ENCODE measurements at places on chromosomes 5 and 9.
A peak's percentile ranks its signal among the peaks of the same experiment; 100 is the strongest.

DNA sequence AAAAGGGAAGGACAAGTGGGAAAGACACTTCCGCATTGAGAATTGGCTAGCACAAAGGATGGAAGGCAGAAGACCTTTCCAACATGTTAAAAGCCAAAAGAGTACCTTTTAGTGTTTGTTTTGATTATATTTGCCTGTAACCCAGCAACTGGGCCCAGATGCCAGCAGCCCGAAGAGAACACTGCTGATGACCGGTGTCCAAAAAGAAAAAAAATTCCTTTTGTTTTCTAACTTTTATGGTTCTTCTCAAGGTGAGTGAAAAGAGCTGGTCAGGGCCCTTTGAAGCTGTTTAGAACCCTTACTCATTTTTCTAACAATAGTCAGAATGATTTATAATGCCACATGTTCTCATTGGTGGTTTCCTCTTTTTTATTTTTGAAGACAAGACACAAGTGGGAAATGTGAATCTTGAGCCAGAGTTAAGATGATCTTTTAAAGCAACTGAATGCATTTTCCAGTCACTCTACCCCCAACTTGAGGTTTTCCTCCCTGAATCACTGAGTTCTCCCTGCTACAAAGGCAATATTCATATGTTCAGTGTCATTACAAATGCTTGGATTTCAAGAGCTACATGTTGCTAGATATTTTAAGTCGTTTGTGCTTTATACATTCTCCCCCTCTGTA lies 32.3 kb upstream of the ZNF462 start:
- DNase-seq, result peak; percentile 52

DNA sequence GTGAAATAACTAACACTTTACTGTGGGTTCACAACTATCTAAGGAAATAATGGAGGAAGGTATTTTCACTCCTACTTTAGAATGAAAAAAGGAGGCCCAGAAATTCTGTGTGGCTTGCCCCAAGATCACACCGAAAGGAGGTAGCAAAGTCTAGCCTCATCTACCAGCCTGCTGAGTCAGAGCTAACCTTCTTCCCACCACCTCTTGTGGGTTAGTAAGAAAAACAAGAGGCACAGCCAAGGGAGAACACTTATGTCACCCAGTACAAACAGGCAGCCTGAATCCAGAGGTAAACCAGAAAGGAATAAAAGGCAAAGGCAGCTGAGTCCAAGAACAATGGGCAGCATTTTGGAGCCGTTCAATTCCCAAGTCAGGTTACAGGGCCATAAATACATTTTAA lies 91.9 kb upstream of the RASEF start:
- peak; percentile 91 for DNase-seq

DNA sequence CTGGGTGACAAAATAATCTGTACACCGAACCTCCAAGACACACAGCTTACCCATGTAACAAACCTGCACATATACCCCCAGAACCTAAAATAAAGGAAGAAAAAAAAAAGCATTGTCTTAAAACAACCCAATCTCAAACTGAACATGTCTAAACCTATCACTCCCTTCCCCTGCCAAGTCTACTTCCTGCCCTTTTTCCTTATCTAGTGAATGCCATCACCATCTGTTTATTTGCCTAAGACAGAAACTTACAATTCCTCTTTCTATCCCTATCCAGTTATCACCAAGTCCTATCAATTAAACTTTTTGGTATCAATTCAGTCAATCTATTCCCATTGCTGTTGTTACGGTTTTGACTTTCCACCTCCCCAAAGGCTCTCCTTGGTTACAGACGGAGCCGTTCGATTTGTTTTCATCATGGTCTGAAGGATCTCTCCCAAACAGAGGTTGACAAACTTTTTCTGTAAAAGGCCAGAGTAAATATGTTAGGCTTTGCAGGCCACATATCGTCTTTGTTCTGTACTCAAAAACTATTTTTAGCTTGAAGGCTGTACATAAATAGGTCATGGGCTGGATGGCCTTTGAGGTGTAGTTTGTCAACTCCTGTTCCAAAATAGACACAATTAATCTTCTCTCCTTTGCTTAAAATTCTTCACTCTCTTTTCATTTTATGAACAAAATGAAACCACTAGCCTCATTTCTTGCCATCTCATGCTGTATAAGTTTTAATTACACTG lies 12.1 kb downstream of the NOL8 start:
- DNase-seq, result no peak

DNA sequence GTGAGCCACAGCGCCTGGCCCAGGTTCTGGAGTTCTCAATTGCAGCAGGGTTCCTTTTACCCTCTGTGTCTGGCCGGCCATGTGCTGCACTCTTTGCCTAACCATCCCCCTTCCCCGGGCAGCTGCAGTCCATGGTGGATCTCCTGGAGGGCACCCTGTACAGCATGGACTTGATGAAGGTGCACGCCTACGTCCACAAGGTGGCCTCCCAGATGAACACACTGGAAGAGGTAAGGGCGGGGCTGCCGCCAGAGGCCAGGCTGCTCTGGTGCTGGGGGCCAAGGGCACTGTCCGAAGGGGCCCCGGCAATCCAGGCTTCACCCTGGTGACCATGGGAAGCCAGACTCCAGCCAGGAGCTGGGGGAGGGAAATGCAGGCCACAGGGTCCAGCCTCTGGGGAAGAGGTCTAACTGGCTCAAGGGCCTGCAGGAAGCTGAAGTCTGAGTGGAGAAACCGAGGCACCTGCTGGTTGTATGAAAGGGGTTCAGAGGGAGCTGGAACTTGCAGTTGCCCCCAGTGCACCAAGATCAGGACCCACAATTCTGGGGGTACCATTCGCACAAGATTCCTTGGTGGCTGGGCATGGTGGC lies 18.1 kb downstream of the OLFML2A start:
- peak; percentile 23 for DNase-seq

GRCh38 chr9:96450613-96451528 lies 902 bp downstream of the HABP4 start:
- DNase-seq, result peak; percentile 56

Measured in kidney tubule cell (primary cell).